Kasumi-1 (cell line): ENCODE measurements at places on chromosomes 6 and 20.

GRCh38 chr6:158008864-158009113 is 27.1 kb downstream of the SYNJ2 start:
- no peak for DNase-seq

DNA sequence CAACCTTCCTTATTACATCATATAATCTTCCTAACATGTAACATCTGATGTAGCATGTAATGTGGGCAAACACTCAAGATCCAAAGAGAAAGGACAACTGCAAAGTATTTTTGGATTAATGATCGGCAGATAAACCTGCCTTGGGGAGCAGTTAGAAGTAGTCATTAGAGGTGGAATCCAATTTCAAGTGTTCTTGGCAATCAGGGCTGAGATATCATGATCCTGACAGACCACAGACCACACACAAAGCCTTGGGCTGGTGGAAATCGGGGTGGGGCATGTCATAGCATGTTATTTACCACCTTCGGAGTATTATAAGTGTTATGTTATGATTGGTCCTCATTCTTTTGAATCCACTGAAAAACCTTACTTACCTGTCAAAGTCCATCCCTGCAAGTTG is 16.3 kb downstream of the NCOA5 start:
- DNase-seq, result no peak

- no peak for DNase-seq
Measured at GRCh38 chr6:43938178-43939105, 168.4 kb downstream of the VEGFA start.

DNA sequence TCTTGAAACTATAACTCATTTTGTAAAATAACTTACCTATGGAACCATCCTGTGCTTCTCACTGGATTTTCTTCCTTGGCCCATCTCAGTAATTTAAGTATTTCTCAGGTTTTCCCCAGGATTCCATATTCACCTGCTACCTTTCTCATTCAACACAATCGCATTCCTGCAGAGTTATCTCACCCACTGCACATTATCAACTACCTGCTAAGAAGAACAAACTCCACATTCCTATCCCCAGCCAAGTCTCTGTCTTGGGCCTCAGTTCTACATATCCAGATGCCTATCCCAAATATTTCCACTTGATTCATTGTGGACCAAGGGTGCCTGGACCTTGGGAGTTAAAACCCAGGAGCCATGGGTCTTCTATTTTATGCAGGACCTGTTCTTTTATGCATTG is 60.2 kb upstream of the KCNQ5 start:
- no peak for DNase-seq

DNA sequence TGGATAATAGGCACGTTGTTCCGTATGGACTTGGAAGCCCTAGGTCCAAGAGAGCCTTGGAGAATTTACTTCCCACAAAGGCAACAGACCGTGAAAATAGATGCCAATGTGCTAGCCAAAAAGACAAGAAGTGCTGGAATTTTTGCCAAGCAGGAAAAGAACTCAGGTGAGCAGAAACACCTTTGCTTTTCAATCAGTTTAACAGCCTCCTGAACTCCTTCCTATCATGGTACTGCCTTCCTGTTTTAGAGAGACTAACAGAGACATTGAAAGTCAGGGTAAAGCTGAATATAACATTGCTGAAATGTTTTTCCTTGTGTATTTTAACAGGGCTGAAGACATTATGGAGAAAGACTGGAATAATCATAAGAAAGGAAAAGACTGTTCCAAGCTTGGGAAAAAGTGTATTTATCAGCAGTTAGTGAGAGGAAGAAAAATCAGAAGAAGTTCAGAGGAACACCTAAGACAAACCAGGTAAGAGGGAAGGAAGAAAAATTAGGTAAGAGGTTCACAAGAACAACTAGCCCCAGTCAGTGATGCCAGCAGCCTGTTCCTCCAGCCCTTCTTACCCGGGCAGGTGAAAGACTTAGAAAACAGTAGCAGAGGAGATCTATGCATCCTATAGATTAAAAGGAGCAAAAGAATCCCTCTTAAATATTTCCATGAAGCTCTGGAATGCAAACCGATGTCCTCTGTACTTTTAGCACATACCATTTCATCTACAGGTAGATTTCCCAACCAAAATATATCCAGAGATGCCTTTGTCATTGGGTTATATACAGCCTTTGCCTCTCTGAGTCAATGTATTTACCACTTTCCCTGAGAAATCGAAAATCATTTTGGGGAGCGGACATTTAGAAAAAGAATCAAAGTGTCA is 4.0 kb downstream of the EDN1 start:
- DNase-seq, result no peak

DNA sequence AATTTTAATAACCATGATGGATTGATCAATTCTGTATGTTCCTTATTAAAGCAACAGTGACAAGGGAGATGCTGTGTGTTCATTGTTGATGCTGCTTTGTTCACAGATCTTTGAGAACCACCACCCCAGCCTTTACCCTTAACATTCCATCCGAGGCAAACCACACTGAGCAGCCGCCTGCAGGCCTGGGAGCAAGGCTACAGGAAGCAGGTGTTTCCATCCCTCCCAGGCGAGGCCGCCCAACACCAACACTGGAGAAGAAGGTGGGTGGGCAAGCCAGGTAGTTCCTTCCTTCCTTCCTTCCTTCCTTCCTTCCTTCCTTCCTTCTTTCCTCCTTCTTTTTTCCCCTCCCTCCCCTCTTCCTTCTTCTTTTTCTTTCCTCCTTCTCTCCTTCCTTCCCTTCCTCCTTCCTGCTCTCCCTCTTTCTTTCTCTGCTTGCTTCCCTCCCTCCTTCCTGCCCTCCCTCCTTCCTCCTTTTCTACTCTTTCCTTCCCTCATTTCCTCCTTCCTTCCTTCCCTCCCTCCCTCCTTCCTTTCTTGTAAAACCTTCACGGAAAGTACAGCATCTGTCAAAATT is 13.7 kb downstream of the TTLL2 start:
- DNase-seq, result no peak

DNA sequence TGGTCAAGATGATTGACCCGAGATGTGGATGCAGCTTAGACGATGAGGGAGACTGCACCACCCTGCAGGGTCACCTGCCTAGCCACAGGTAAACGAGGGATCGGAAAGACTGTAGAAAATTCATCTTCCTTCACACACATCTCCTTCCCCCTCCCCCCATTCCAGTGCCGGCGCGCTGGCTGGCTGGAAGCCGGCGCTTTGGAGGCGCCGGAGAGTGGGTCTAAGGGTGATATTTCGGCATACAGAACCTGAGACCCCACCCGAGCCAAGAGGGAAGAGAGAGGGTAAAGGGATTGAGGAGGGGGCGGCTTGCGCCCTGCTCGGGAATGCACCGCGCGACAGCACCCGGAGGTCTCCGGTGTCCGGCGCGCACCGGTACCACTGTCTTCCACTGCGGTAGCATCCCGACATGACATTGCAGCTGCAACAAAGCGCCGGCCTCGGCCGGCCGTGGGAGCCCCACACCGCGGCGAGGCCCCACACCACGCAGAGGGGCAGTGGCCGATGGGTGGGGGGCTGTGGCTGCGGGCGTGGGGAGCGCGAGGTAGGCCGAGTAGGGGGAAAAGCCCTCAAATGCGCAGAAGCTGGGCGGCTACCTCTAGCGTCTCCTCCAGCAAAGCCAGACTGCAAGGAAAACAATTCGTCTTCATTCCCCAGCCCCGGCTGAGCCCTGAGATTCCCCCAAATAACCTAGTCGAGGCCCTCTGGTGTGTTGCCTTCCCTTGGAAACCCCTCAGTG is 984 bp downstream of the TNFRSF21 start:
- peak; percentile 16 for DNase-seq

GRCh38 chr20:9093218-9093957 is 24.5 kb downstream of the PLCB4 start:
- no peak for DNase-seq

DNA sequence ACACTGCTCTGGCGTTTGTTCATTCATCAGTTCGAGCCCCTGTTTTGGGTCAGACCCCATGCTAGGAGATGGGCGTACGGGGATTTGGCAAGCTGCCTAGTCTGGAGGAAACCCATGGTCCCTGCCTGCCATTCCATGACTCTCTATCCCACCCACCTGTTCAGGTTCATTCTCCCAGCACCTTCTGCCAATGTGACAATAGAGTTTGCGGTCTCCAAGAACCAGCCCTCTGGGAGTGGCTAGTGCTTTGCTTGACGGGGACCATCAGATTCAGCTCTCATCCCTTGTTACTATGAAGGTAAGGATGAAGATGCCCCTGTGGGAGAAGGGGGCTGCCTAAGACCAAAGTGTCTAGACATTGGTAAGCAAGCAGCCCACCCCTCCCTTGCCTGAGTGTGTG is 345.0 kb downstream of the PTPRT start:
- DNase-seq, result no peak

DNA sequence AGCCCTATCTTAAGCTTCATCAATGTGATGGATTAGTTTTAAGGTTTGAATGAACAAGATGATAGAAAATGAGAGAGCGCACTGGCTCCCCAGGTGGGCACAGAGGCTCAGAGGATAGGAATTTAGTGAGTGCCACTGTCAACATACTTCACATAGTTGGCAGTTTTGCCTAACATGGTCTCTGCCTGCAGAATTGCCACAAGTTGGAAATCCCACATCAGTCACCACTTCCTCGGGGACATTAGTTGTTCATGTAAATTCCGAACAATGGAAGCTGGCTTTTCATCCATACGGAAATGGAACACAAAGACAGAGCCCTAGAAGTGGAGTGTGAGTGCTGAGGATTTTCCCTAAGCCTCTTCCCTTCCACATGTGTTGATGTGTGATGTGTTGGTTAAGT is 123.9 kb upstream of the PHACTR1 start:
- no peak for DNase-seq

GRCh38 chr6:48866682-48867081 is 596.4 kb downstream of the MMUT start:
- DNase-seq, result no peak

- no peak for DNase-seq
Measured at GRCh38 chr6:139372326-139373153, 1.9 kb downstream of the CITED2 start.

GRCh38 chr20:48556956-48557355 is 270.8 kb downstream of the PREX1 start:
- no peak for DNase-seq

- DNase-seq, result no peak
Measured at GRCh38 chr6:93209358-93209757, 210.0 kb downstream of the EPHA7 start.

DNA sequence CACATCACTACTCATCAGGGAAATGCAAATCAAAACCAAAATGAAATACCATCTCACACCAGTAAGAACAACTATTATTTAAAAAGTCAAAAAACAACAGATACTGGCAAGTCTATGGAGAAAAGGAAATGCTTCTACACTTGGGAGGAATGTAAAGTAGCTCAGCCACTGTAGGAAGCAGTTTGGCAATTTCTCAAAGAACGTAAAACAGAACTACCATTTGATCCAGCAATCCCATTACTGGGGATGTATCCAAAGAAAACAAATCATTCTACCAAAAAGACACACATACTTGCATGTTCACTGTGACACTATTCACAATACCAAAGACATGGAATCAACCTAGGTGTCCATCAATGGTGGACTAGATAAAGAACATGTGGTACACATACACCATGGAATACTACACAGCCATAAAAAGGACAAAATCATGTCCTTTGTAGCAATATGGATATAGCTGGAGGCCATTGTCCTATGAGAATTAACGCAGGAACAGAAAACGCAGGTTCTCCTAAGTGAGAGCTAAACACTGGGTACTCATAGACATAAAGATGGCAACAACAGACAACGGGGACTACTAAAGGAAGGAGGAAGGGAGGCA is 260.4 kb downstream of the RNGTT start:
- no peak for DNase-seq

DNA sequence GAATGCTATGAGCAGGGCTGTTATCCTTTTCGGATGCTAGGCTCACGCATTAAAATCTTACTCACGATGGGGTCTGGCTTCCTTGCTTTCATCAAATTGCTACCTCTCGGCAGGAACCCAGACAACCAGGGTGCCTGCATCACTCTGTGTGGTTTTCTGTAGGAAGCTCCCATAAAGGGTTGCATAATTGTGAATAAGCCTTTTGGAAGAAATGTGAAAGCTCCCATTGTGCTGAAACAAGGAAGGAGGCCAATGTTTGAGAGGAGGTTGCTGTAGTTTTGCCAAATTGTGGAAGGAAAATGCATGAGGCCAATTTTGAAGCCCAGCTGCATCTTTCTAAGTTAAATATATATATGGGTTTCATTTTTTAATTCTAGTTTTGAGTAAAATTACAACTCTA is 615.5 kb downstream of the C6orf118 start:
- DNase-seq, result no peak

GRCh38 chr6:31246051-31246521 is 25.8 kb downstream of the HLA-C start:
- DNase-seq, result no peak

DNA sequence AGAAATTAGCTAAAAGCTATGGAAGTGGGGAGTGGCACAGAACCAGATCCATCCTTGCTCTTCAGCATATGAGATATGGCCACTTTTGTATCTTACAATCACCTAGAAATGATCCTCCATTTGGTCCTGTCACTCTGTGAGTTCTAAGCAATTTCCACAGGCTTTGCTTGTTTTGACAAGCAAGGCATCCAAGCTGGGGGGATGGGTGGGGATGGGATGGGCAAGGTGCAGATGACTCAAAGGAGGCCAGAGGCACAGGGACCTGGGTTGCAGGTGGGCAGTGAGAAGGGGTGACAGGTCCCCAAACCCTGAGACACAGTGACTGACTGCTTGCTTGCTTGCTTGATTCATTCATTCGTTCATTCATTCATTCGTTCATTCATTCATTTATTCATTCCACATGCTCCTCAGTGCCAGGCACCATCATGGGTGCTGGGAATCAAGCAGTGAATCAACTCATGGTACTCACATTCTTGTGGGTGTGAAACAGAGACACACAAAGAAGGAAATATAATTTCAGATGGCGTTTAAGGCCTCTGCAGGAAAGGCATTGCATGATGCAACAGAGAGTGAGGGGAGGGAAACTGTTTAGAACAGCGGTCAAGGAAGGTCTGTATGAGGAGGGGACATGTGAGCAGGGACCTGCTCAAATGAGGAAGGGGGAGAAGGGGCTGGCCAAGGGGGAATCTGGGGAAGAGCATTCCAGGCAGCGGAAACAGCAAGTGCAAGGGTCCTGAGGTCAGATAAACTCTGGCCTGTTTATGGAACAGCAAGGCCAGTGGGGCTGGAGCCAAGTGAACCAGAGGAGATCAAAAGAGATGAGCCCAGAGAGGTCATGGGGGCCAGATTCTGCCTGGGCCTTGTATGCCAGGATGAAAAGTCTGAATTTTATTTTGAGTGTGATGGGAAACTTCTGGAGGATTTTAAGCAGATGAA is 3.4 kb downstream of the KCNB1 start:
- no peak for DNase-seq
